ENCODE measurements at places on chromosomes 6 and 20. TPM values are rescaled to one million over a fixed set of nuclear protein-coding genes. Genes with fewer than 3 reads are reported as not detected.
A peak's percentile ranks its signal among the peaks of the same experiment; 100 is the strongest.

GRCh38 chr6:70864401-70864800, 92.5 kb downstream of the B3GAT2 start:
- H3K27ac ChIP-seq: no peak overlapping the region
- H3K4me3 ChIP-seq: no peak overlapping the region
- DNase-seq: no peak
- H3K27me3 ChIP-seq: no peaks in the 10 kb centered on the region

GRCh38 chr6:14638906-14639761, 521.6 kb downstream of the CD83 start:
- no peaks in the 10 kb centered on the region for H3K27me3 ChIP-seq
- H3K27ac ChIP-seq: no peak overlapping the region
- no peak for DNase-seq
- no peaks in the 10 kb centered on the region for H3K36me3 ChIP-seq
- H3K4me1 ChIP-seq: peaks cover 3% of the 10 kb centered on the region

- H3K36me3 ChIP-seq: no peaks in the 10 kb centered on the region
- no peak overlapping the region for H3K4me3 ChIP-seq
- peaks cover 4% of the 10 kb centered on the region for H3K4me1 ChIP-seq
- H3K27me3 ChIP-seq: no peaks in the 10 kb centered on the region
Measured at GRCh38 chr20:5065879-5066383, 53.8 kb downstream of the PCNA start.

DNA sequence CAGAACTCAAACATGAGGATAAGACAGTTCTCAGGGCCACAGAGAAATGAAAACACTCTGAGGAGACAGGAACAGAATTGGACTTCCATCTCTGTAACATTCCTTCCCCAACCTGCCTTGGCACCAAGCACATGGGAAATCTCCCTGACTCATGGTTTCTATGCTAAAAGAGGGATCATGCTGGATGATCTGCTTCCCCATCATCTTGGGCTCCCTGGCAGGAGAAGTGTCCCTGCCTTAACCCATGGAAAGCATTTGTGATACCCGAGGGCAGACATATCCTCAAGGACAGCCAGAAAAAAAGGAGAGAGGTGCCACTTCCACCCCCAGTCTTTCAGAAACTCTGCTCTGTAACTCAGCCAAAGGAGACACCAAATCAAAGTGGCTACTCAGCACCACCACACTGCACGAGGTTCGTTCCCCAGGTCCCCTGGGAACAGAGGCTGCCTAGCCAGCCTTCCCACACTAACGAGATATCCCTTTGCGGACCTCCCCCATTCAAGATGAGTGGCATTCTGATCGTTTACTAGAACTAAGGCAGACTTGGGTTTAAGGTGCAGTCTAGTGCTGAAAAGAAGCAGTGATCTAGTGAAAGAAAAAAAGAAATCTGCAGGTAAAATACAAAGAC, 34.8 kb downstream of the BLOC1S5 start:
- no peak for DNase-seq
- H3K36me3 ChIP-seq: no peaks in the 10 kb centered on the region
- no peak overlapping the region for H3K27ac ChIP-seq

DNA sequence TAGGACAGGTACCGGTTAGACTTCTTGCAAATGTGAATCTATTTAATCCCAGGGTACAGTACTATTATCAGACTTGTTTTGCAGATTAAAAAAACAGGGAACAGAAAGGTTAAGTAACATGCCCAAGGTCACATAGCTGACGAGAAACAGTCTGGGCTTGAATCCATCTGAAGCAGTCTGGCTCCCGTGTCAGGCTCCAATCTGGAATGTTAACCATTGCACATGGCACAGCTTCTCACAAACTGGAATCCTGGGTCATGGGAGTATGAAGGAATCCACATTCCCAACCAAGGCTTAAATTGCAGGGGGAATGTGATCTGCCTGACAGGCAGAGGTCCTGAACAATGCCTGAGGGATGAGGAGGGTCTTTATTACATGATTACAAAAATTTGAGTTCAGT, 187.5 kb upstream of the SPTLC3 start:
- no peak overlapping the region for H3K4me3 ChIP-seq
- DNase-seq: no peak
- peaks cover 5% of the 10 kb centered on the region for H3K4me1 ChIP-seq
- no peaks in the 10 kb centered on the region for H3K36me3 ChIP-seq
- H3K27ac ChIP-seq: no peak overlapping the region

Gene LTV1
- 21.7 TPM for polyA plus RNA-seq

GRCh38 chr6:167550941-167551627, 226.2 kb downstream of the TTLL2 start:
- H3K27ac ChIP-seq: peak overlapping the region; percentile 81
- H3K36me3 ChIP-seq: no peaks in the 10 kb centered on the region
- H3K4me3 ChIP-seq: no peak overlapping the region
- H3K4me1 ChIP-seq: peaks cover 15% of the 10 kb centered on the region
- H3K27me3 ChIP-seq: no peaks in the 10 kb centered on the region

Gene ENPP5
- 8.2 TPM for polyA plus RNA-seq

Gene SLC12A5
- polyA plus RNA-seq: 3.8 TPM

DNA sequence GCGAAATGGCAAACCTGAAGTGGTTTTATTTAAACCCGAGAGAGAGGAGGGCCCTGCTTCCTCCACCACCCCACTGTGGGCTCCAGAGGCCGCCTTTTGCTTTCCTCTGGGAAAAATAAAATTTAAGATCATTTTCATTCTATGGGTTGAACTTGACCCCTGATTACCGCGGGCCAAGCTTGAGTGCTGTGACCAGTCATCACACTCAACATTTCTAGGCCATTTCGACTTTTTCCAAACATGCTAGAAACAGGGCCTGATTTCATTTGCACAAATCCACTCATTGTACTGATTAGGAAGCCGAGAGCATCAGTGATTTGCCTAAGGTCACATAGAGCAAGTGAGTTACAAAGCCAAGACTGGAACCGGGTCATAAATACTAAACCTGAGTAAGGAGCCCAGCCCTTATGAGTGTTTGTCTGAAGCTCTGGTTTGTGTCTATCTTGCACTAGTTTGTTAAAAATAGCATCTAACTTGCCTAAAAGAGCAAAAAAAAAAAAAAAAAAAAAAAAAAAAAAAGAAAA, 179.7 kb downstream of the DLL1 start:
- no peaks in the 10 kb centered on the region for H3K27me3 ChIP-seq
- no peak overlapping the region for H3K4me3 ChIP-seq
- H3K36me3 ChIP-seq: no peaks in the 10 kb centered on the region
- DNase-seq: peak; percentile 2

Gene GJA10
- polyA plus RNA-seq: not detected

DNA sequence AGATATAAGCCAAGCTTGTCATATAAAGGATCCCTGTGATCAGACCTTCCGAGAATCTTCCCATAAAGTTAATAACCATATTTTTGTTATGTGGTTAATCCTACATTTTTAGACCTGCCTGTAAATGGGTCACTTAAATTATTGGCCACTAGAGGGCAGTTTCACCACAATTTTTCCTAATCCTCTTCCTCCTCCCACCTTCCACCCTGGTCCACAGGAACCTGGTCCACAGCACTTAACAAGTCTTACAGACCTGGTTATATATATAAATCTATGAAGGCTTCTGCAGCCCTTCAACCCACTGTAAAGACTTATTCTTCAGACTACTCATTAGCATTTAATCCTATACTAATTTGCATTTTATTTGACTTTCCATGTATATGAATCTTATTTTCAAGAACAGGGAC, 28.3 kb downstream of the MRS2 start:
- no peak overlapping the region for H3K4me3 ChIP-seq
- no peaks in the 10 kb centered on the region for H3K36me3 ChIP-seq
- H3K27ac ChIP-seq: no peak overlapping the region
- H3K27me3 ChIP-seq: no peaks in the 10 kb centered on the region
- no peak for DNase-seq

DNA sequence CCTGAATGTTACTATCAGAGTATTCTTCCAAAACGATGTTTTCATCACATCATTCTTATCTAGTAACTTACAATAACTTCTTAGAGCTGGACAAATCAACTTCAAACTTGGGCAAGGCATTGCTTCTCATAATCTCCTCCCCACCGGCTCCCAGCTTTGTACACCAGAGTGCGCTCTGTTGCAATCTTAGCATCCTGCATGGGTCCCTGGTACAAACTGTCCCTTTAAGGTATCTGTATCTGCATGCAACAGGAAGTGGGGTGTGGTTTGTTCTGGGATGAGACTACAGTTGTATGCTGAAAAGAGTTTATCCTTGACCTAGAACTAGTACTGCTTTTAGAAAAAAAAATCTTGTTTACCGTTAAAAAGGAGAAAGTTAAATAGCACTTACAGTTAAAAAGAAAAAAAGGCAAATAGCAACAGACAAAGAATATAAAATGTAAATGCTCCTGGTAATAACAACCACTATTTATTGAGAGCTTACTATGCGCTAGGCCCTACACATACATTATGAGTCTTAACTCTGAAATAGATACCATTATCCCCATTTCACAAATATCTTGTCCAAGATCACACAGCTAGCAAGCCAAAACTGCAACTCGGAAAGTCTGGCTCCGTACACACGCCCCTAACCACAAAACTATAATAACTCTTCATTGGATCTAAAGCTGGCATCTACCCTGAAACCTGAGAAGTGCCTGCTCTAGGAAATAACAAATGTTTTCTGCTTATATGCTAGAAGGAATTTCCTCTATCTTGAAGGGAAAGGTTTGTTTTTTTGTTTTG, 9.8 kb upstream of the HECA start:
- H3K36me3 ChIP-seq: no peaks in the 10 kb centered on the region
- H3K4me1 ChIP-seq: peaks cover 3% of the 10 kb centered on the region
- no peak overlapping the region for H3K4me3 ChIP-seq
- H3K27ac ChIP-seq: no peak overlapping the region
- peak; percentile 65 for DNase-seq
- no peaks in the 10 kb centered on the region for H3K27me3 ChIP-seq

- H3K4me3 ChIP-seq: no peak overlapping the region
- H3K27me3 ChIP-seq: no peaks in the 10 kb centered on the region
- no peak for DNase-seq
- no peaks in the 10 kb centered on the region for H3K36me3 ChIP-seq
- no peaks in the 10 kb centered on the region for H3K4me1 ChIP-seq
Measured at GRCh38 chr6:8006208-8006607, 58.0 kb downstream of the BLOC1S5 start.

Gene ARG1
- not detected for polyA plus RNA-seq

DNA sequence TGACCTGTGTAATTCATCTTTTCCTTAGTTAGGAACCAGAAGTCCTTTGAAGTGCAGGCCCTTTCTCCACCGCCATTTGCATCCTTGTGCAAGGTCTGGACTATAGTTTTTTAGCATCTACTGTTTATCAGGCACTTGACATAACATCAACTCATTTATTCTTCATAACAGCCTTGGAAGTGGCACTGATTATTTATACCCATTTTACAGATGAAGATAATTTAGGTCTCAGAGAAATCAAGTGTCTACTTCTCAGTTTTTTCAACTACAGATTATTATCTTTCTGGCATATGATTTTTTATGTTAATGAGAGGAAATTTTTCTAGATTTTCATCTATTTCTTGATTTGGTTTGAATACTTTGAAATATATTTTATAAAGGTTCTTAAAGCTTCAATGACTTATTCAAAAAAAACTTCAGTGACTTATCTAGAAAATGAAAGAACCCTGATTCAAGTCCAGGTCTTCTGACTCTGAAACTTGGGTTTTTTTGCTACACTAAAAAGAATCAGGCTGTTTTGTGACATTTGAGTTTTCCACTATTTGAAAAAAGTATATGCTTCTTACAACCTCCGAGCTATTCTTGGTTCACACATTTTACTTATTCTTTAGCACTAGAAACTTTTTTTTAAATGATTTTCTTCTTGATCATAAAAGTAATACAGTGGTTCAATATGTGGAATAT, 3.1 kb upstream of the UBE2J1 start:
- H3K36me3 ChIP-seq: no peaks in the 10 kb centered on the region
- H3K27ac ChIP-seq: no peak overlapping the region
- DNase-seq: no peak
- H3K27me3 ChIP-seq: no peaks in the 10 kb centered on the region

DNA sequence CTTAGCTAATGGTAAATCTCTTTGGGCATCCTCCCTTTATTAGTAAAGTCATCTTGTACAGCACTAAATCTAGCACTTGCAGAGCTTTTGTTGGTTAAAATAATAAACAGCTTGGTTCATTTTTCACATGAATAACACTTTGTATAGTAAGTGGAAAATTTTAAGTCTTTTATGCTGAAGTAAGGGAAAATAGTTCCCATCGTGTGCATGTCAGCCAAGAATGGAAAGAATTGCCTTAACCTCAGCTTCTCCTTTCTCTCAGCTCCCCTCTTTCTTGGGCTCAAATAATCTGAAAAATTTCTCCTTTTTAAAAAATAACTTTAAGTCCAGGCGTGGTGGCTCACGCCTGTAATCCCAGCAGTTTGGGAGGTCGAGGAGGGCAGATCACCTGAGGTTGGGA, 16.6 kb downstream of the SNRPC start:
- no peaks in the 10 kb centered on the region for H3K4me1 ChIP-seq
- no peaks in the 10 kb centered on the region for H3K36me3 ChIP-seq
- no peak overlapping the region for H3K4me3 ChIP-seq
- DNase-seq: no peak
- no peak overlapping the region for H3K27ac ChIP-seq

- H3K27me3 ChIP-seq: no peaks in the 10 kb centered on the region
- DNase-seq: peak; percentile 23
- no peak overlapping the region for H3K27ac ChIP-seq
- H3K36me3 ChIP-seq: no peaks in the 10 kb centered on the region
Measured at GRCh38 chr6:110053395-110054240, 75.5 kb downstream of the GPR6 start.

GRCh38 chr6:93679836-93680235, 260.5 kb upstream of the EPHA7 start:
- no peak overlapping the region for H3K27ac ChIP-seq
- no peaks in the 10 kb centered on the region for H3K4me1 ChIP-seq
- H3K4me3 ChIP-seq: no peak overlapping the region
- DNase-seq: no peak
- no peaks in the 10 kb centered on the region for H3K36me3 ChIP-seq

Gene KCNG1
- 0.63 TPM for polyA plus RNA-seq

- no peaks in the 10 kb centered on the region for H3K36me3 ChIP-seq
- no peak overlapping the region for H3K27ac ChIP-seq
- DNase-seq: no peak
- no peaks in the 10 kb centered on the region for H3K27me3 ChIP-seq
- no peak overlapping the region for H3K4me3 ChIP-seq
Measured at GRCh38 chr6:79927758-79928157, 19.6 kb downstream of the ELOVL4 start.

DNA sequence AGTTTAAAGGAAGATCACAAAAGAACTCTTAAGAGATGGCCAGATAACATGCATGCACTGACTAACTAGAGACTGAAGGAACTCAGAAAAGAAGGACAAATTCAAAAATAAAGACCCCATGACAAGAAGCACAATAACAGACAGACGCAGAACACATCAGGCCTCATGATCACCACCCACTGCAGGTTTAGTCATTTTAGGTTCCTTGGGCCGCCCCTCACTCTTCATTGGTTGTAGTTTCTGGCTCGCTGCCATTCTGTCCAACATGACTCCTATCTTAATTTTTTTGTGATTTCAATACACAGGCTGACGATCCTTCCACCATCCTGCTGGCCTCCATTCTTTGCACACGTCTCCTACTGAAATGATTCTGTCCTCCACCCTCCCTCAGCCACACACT, 21.6 kb downstream of the STX7 start:
- H3K4me3 ChIP-seq: no peak overlapping the region
- no peaks in the 10 kb centered on the region for H3K36me3 ChIP-seq
- no peaks in the 10 kb centered on the region for H3K27me3 ChIP-seq
- H3K4me1 ChIP-seq: peaks cover 6% of the 10 kb centered on the region
- H3K27ac ChIP-seq: no peak overlapping the region

Gene SAMD10
- 0.27 TPM for polyA plus RNA-seq

GRCh38 chr6:149888659-149889058, 9.3 kb downstream of the RAET1E start:
- peaks cover 2% of the 10 kb centered on the region for H3K4me1 ChIP-seq
- DNase-seq: no peak
- no peaks in the 10 kb centered on the region for H3K36me3 ChIP-seq
- no peak overlapping the region for H3K27ac ChIP-seq
- no peaks in the 10 kb centered on the region for H3K27me3 ChIP-seq
